ENCODE measurements at places on chromosomes 5 and 9. TPM values are rescaled to one million over a fixed set of nuclear protein-coding genes. Genes with fewer than 3 reads are reported as not detected.

GRCh38 chr5:84549054-84549453 is 164.4 kb upstream of the EDIL3 start:
- H3K4me1 ChIP-seq: no peaks in the 10 kb centered on the region
- no peak overlapping the region for H3K4me3 ChIP-seq
- H3K27ac ChIP-seq: no peak overlapping the region

DNA sequence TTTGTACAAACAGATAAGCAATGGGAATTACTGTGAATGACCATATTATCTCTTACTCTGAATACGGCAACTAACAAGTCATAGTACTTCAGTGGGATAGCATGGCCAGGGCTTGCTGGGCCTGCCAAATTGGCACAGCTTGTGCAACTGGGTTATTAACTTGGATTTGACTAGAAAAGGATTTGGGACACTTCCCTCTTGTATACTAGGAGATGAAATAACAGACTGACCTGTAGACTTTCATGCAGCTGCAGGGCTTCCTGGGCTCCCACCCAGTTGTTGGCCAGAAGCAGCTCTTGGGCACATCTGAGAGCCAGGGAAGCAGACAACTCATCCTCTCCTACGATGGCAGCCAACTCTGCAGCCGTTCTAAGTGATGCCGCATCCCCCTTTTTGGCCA is 39.8 kb downstream of the CNOT8 start:
- H3K4me1 ChIP-seq: no peaks in the 10 kb centered on the region
- peaks cover 20% of the 10 kb centered on the region for H3K36me3 ChIP-seq
- H3K27me3 ChIP-seq: no peaks in the 10 kb centered on the region
- H3K27ac ChIP-seq: no peak overlapping the region
- H3K4me3 ChIP-seq: no peak overlapping the region

GTF3C5 gene
- 97.5 TPM for total RNA-seq

GRCh38 chr9:104780796-104781395 is 17.0 kb downstream of the NIPSNAP3B start:
- H3K4me3 ChIP-seq: no peak overlapping the region
- no peak for DNase-seq
- no peaks in the 10 kb centered on the region for H3K4me1 ChIP-seq
- H3K27ac ChIP-seq: no peak overlapping the region
- no peaks in the 10 kb centered on the region for H3K36me3 ChIP-seq

- H3K4me1 ChIP-seq: no peaks in the 10 kb centered on the region
- no peak for DNase-seq
- H3K27ac ChIP-seq: no peak overlapping the region
- no peaks in the 10 kb centered on the region for H3K36me3 ChIP-seq
- H3K4me3 ChIP-seq: no peak overlapping the region
These were observed 69.1 kb upstream of the PTCH1 start for GRCh38 chr9:95585824-95586223.

ABL1 gene
- total RNA-seq: 36.2 TPM

DNA sequence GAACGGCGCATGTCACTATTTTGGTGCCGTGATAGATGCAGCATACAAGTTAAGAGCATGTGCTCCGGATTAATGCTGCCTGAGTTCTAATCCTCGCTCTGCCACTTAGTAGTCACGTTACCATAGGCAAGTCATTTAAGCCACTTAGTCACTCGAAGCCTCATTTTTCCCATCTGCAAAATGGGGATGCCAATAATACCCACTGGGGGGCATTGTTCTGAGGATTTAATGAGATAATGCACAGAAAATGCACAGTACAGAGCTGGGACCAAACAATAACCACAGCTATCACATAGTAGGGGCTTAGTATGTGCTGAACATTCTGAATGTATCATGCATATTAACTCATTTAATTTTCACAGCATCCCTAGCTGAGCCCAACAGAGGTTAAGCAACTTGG is 9.1 kb downstream of the NIPAL4 start:
- H3K27ac ChIP-seq: no peak overlapping the region
- no peak overlapping the region for H3K4me3 ChIP-seq
- DNase-seq: no peak
- peaks cover 9% of the 10 kb centered on the region for H3K36me3 ChIP-seq

PCDHA8 gene
- total RNA-seq: not detected

AFF4 gene
- 42.1 TPM for total RNA-seq
